Ecto neural progenitor cell (in vitro differentiated cells): ENCODE measurements at places on chromosomes 1 and 21.

DNA sequence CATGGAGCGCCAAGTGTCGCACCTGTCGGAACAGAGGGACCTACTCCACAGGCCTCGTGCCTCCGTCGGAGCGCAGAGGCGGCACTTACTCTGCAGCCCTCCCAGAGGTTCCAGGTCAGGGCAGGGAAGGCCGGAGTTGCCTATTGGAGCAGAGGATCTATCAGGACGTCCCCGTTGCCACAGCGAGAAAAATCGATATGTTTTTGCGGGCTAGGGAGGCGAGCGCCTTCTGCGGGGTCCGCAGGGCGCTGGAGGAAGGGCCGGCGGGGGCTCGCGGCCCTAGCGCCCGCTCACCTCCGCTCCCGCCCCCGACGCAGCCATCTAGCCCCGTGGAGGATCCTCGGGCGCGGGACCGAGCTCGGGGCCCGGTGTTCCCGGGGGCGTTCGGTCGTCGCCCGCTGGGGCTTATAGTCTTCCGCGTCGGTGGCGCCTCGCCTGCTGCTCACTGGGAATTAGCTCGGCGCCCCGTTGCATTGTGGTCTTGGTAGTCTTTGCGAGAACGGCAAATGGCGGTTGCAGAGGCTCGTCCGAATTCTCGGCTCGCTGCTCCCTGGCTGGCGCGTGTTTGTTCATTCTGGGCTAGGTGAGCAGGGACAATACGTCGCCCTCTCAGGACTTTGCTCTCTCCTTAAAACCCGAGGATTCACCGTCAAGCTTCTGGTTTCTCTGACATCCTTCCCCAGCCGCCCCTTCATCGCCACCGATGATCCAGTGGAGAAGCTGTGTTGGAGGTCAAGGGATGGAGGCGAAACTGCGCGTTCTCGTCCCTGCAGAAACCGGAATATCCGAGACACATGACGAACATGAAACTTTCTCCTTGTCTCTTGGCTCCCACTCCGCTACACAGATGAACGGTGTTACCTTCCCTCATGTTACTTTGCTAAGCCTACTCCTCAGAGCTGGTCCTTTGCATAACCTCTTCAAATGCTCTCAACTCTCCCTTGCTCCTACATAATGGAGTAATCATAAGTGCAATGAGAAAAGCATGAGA is at the start of gene JTB:
JTB (minus strand) TSS at position 425 of the 991 bp plus-strand sequence; CDS start at position 3, 422 bp downstream.
- peak; percentile 92 for DNase-seq

- no peak for DNase-seq
These were observed 7.5 kb downstream of the PRXL2B start for GRCh38 chr1:2594001-2594640.

DNA sequence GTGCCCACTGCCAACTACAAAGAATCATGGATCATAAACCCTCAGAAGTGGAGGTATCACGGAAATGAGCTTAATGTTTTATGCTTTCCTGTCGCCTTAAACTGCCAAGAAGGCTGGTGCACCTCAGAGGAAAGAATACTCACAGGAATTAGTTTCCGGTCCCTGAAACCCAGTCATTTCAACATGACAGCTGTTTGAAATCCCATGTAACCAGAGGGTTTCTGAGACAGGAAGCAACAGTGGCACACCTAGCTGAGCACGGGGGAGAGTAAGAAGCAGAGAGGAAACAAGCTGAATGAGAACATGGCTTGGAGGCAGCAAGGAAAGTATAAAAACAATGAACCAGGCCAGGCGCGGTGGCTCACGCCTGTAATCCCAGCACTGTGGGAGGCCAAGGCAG is 3.9 kb downstream of the JAK1 start:
- DNase-seq = no peak

GRCh38 chr21:46619846-46620245 is 15.0 kb upstream of the S100B start:
- DNase-seq = no peak

DNA sequence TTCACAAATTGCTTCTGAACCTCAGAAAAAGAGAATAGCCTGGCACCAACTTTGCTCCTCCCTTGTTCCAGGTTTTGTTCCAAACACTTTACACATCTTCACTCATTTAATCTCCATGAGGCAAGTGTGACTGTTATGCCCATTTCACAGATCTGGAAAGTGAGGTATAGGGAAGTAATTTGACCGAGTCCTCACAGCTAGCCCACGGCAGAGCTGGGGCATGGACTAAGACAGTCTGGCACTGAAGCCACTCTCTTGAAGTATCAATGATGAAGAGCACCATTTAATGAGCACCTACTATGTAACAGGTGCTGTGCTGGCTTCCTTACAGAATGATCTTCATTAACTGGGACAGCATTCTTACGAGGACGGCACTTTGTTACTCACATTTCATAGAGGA is 19.0 kb downstream of the C1QB start:
- no peak for DNase-seq

- DNase-seq = no peak
These were observed 95.1 kb downstream of the RERE start for GRCh38 chr1:8722366-8722765.

DNA sequence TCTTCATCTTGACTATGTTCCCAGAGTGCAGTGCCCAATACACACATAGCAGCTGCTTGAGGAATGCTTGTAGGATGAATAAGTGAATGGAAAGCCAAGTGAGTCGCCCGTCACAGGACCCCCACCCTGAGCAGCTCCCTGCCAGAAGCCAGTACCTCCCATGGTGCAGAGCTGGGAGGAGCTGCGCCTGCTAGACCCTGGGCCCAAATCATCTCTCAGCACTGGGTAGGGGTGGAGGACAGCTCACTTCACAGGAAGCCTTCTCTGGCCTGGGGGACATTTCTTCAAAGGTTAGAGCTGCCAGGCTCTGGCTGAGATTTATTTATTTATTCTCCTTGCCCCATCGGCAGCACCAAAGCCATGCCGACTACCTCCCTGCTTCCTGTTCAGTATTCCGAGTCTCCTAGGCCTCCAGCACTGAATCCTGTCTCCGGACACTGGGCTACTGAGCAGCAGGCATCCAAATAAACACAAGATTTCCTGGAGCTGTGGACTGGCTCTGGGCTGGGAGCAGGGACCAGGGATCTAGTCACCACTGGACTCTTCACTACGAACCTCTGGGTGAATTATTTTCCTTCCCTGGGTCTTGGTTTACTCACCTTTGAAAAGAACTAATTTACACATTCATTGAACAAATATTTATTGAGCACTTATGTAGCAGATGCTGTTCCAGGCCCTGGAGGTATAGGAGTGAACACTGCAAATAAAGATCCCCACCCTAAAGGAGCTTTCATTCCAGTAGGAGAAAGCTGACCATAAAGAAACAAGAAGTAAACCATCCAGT is 187.7 kb downstream of the TRABD2B start:
- no peak for DNase-seq

- no peak for DNase-seq
These were observed 397.9 kb downstream of the BRINP2 start for GRCh38 chr1:177568622-177569021.

DNA sequence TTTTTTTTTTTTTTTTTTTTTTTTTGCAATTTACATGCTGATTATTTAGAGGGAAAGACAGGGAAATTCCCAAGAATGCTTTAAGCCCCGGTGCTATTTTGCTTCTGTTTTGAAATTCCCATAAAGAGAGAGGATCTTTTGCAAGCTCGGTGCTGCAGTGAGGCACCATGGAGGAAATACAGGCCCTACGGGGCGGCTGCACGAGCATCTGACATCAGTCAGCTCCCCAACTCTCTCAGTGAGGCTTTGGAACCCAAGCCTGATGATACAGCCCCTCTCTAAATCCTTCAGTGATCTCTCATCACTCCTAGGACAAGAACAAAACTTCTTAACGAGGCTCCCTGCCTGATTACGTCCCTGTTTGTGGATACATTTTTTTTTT is 791 bp upstream of the CHI3L1 start:
- no peak for DNase-seq

GRCh38 chr1:27555700-27556424 is 48.1 kb downstream of the AHDC1 start:
- no peak for DNase-seq

DNA sequence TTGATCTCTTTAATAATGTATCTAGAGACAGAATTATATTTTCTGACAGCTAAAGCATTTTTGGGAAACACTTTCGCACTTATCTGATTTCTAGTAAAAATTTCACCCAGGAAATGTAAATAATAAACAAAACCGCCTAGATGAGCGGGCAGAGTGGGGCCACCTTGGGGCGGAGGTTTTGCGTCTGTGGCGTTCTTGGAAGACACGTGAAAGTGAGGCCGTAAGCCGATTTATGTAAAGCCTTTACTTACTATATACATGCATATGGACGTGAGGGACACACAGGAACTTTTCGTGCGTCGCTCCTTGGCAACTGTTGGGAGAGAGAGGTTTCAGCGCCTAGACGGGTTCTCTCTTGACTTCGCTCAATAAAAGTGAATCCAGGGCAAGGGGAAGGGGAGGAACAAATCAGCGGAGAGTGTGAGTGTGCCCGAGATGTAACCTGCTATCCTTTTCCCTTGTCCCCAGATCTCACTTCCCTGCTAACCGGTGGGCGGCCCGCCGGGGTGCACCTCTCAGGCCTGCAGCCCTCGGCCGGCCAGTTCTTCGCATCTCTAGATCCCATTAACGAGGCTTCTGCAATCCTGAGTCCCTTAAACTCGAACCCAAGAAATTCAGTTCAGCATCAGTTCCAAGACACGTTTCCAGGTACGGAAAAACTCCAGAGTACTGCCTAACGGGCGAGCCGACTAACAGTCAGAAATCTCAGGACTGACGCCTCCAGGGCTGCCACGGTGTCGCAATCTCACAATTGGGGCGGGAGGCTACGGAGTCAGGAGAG is 1.7 kb downstream of the HLX start:
- DNase-seq = peak; percentile 54

DNA sequence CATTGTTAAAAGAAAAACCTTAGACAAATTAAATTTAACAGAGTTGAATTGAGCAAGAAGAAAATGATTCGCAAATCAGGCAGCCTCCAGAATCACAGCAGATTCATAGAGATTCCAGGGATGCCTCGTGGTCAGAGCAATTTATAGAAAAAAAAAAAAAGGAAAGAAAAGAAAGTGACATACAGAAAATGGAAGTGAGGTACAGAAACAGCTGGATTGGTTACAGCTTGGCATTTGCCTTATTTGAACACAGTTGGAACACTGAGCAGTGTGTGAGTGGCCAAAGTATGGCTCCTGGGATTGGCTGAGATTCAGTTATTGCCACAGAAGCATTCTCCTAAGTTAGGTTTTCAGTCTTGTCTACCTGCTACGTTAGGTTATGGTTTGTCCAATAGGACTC is 9.1 kb upstream of the C21orf91 start:
- DNase-seq = no peak
